Thyroid gland (tissue), 4 donors: ENCODE measurements at places on chromosomes 6 and 20.

GRCh38 chr6:97586344-97586743 is 303.3 kb upstream of the MMS22L start:
- no peak for DNase-seq

DNA sequence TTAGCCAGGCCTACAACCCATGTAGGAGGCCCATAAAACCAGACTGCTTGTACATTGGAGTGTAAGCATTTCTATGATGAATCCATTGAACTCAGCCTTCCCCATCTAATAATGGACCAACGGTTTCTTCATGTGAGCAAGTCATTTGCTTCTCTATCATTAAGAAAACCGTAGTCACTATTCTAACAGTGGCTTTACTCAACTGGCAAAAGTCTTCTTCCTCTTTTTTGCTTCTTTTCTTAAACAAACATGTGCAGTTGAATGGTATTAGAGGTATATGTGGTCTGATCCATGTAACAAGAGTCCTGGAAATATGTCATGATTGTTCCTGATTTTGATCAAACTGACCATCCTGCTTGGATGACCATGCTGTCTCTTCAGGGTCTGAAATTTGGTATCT is 132.4 kb upstream of the STXBP5 start:
- no peak for DNase-seq

DNA sequence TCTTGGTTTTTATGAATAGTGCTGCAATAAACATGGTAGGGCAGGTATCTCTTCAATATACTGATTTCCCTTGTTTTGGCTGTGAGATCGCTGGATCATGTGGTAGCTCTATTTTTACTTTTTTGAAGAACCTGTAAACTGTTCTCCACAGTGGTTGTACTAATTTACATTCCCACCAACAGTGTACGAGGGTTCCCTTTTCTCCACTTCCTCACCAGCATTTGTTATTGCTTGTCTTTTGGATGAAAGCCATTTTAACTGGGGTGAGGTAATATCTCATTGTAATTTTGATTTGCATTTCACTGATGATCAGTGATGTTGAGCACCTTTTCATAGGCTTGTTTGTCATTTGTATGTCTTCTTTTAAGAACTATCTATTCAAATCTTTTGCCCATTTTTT is 8.0 kb upstream of the ARG1 start:
- no peak for DNase-seq

DNA sequence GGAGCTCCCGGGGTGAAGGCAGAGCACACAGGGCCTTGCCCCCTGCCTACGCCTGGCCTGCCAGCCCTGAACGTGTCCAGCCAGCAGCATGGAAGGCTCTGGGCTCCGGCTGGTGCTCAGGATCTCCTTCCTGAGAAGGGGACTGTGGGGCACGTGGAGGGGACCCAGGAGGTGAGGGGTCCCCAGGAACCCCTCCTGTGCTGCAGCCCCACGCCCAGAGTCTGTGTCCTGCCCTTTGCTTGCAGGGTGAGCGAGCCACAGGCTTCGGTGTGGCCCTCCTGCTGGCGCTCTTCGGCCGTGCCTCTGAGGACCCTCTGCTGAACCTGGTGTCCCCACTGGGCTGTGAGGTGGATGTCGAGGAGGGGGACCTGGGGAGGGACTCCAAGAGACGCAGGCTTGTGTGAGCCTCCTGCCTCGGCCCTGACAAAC is 22.3 kb downstream of the NPEPL1 start:
- no peak for DNase-seq

DNA sequence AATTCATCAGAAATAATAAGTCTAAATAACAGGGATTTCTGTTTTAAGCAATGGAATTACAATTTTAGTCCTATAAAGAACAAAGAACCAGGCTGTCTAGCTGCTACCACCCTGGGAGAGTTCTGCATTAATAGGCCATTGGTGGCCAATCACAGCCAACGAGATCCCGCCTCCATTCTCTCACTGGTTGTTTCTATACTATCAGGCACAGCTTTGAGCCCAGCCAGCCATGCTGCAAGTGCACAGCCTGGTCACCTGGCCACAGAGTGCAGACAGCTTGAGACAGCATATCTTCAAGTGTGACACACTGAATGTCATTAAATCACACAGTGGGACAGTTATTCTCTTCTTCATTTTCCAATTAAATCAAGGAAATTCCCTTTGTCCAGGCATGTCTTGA is 16.1 kb upstream of the RAB22A start:
- DNase-seq, result peak; percentile 44

DNA sequence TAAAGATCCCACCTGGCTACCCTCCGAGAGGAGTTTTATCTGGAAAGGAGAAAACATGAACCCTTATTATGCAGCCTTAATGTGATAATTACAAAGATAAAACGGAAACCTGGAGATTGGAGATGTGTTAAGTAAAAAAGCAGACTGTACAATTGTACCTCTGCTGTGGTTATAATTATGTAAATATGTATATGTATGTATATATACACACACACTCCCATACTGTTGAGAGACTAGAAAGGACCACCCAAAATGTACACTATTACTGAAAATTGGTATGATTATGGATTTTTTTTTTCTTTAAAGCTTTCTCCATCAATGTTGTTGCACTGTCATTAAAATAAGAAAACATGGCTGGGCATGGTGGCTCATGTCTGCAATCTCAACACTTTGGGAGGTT is 72.1 kb upstream of the BCLAF1 start:
- no peak for DNase-seq

DNA sequence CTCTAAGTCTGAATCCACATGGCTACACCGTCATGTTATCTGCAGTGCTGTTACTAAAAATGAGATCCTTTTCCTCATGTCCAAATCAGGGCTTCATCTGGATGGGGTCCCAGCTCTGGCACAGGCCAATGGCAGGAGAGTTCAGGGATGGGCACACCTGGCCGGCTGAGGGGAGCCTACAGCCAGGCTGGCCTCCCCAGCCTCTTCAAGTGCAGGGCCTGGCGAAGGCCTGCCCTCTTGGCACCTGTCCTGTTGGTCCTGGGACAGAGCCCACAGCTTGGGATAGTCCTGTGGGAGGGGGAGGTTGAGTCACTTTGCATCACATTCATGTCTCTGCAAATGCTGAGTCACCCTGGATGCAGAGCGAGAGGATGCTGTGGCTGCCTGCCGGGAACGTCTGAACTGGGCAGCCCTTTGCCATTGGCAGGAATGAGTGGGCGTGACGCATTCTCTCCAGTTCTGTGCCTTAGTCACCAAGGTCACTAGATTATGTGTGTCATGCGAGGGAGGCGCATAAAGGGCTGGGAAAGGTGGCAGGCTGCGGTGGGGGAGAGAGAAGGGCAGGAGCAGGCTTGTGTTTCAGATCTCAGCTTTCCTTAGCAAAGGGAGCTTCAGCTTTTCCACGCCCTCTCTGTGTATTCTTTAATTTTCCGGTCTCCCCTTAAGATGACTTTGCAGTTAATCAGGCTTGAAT is 223.2 kb upstream of the ECI2 start:
- peak; percentile 88 for DNase-seq

- no peak for DNase-seq
These were observed 8.3 kb downstream of the POM121L2 start for GRCh38 chr6:27303613-27304272.

GRCh38 chr6:26367114-26367513 is 2.1 kb downstream of the BTN3A2 start:
- DNase-seq, result no peak

GRCh38 chr6:4336778-4337442 is 201.5 kb upstream of the ECI2 start:
- peak; percentile 57 for DNase-seq

- no peak for DNase-seq
These were observed 58.1 kb upstream of the PLEKHG1 start for GRCh38 chr6:150541576-150541975.

GRCh38 chr6:109103942-109104341 is 8.6 kb downstream of the CEP57L1 start:
- no peak for DNase-seq

DNA sequence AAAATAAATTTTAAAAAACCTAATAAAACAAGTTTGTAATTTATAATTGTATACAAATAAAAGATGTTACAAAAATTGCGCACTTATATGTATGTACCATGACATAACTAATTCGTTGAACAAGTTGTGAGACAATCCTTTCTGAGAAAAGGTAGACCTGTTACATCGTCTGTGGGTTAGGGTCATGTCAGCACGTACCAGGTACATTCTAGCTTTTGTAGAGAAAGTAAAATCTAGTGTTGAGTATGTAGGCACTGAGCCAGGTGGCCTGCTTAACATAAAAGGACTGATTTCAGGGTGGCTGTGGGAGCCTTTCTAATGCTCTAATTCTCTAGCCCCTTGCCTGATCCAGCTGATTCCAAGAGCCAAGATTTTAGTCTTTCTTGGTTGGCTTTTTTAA is 10.4 kb downstream of the RPL7L1 start:
- DNase-seq, result no peak

- no peak for DNase-seq
These were observed 32.5 kb upstream of the SIRPA start for GRCh38 chr20:1862663-1863053.

- DNase-seq, result no peak
These were observed 310.3 kb downstream of the EYA4 start for GRCh38 chr6:133551436-133551835.

DNA sequence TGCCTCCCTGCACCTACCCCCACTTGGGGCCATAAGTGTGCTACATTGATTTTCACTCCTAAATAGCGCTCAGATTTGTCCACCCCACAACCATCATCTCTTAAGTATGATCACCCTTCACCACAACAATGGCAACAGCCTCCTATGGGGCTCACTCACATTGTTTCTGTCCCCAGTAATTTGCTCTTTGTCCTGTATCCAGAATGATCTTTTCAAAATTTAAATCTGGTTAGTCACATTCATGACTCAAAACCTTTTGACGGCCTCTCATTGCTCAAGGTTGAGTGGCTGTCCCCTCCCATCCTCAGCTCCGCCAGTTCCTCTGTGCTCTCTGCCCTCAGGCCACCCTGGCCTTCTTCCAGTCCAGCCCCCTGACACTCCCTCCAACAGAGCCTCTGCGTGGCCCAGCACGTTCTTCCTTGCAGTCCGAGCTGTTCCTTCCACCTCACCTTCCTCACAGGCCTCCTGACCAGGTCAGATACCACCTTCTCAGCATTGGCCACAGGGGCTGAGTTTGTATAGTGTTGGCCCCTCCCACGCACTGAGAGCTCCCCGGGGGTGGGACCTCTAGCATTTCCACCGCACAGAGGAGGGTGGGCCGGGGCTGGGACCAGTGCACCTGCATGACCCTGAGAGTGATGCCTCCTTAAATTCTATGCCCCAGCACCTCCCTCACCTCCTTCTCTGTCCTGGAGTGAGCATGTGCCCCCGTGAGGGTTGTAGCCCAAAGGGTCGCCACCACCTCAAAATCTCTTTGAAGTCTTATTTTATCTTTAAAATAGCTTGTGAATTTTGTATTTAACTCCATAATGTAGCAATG is 2.4 kb upstream of the PPP1R3G start:
- DNase-seq, result peak; percentile 34

GRCh38 chr6:3272911-3273547 is 14.3 kb downstream of the PSMG4 start:
- no peak for DNase-seq

- no peak for DNase-seq
These were observed 2.1 kb downstream of the MDN1 start for GRCh38 chr6:89817481-89817880.

DNA sequence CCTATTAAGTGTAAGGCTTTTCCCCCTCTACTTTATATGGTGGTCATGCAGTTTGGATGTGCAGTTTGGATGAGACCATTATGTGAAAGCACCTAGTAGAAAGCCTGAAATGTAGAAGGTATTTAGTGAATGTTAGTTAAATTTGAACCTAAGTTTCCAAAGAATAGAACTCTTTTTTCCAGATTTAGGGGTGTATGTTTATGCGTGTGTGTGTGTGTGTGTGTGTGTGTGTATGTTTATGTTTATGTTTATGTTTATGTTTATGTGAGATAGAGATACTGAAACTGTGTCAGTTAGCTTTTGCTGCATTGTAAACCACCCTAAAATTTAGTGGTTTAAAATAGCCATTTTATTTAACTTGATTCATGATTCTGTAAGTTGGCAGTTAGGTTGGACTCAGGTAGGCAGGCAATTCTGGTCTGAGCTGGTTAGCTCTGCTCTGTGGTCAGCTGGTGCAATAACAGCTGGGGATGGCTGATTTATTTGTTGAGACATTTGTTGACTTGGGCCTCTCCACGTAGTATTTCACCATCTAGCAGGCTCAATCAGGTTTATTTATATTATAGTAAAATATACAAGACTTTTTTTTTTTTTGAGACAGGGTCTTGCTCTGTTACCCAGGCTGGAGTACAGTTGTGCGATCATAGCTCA is 54.0 kb downstream of the STK4 start:
- peak; percentile 6 for DNase-seq

DNA sequence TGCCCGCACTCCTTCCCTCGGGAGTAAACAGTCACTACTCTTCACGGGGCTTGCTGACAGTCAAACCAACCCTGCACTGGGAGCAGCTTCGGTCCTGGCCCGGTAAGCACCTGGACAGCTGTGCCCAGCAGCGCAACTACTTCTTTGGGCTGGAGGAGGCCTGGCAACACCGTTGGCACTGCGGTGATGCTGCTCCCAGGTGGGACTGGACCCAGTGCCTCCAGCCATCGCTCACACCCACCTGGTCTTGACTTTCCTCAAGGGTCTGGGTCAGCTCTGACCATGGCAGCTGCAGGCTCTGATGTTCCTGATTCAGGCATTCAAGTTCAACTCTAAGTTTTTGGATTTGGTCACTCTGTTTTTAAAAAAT is 53.8 kb downstream of the GINS1 start:
- DNase-seq, result no peak

GRCh38 chr20:18907353-18907752 is 93.8 kb downstream of the SCP2D1 start:
- no peak for DNase-seq

DNA sequence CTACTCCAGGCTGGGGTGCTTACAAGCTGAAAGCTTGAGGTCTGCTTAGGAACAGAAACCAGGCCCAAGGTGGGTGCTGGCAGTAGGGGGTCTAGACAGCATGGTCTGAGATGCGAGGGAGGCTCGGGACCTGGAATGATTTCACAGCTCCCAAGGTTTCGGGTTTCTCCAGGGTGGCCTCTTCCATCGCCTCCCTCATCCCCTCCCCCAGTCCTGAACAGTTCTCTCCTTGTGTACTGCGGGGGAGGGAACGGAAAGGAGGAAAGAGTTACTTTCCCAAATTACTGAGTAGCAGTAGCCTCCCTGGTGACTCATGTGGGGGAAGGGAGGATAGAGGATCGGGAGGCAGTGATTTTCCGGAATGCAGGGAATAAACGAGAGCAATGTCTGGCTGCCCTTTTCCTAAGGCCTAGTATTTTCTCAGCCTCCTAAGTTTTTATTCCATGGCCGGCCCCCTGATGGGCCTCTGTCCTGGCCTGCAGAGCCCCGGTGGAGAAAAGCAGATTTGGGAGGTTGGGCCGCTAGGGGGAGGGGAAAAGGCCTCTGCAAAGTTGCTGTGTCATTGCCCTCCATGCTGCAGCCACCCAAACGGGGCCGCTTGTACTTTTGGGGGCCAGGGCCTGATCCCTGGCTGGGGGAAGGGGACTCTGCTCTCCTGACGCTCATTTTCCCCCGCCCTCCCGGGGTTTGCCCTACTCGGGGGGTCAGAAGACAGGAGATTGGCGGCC is 1.5 kb downstream of the BRD2 start:
- DNase-seq, result peak; percentile 80

- DNase-seq, result no peak
These were observed 112.8 kb downstream of the ASXL1 start for GRCh38 chr20:32470940-32471339.

GRCh38 chr20:49636447-49636846 is 68.5 kb upstream of the PTGIS start:
- no peak for DNase-seq

- DNase-seq, result no peak
These were observed 11.4 kb downstream of the TJAP1 start for GRCh38 chr6:43488667-43489276.

- DNase-seq, result no peak
These were observed 34.8 kb downstream of the CTNNBL1 start for GRCh38 chr20:37728635-37728983.

GRCh38 chr6:110831405-110831804 is 16.1 kb upstream of the CDK19 start:
- DNase-seq, result no peak
